ENCODE measurements at places on chromosomes 13 and 19.

GRCh38 chr13:46039411-46040182, 12.9 kb downstream of the ZC3H13 start:
- no peak for DNase-seq

DNA sequence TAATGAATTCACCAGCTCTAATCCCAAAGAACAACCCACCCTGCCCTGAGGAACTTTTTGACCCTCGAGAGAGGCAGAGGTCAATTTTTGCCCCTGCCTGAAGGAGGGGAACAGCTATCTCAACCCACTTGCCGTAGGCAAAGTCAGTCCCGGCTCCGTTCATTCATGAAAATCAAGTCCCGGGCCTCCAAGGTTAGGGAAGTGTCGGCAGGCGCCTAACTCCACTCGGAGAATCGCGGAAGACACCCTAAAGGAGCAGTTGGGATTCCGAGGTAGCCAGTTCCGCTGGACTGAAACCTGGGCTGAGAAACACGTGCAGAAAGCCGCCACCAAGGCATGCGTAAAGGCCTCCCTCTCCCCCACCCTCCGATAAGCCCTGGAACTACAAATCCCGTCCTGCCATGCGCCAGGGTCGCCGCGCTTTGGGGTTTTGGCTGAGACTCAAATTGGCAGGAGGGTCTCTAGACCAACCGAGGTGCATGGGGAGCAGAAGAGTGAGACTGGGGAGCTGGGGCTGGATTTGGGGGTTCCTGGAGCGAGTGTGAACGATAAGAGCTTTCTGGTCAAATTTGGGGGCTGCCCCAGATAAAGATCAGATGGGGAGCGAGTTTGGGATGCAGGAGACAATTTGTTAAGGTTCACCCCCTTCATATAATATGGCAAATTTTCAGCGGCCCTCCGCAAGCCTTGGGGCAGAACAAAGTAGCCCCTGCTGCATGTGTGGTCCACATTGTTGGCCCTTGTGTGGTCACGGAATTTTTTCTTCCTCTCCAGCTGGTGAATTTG, at the start of gene TNPO2:
TSS of gene TNPO2 (minus strand) at position 292 of the 786 bp plus-strand sequence. CDS start 2,955 bp downstream, outside the sequence.
- peak; percentile 93 for DNase-seq

GRCh38 chr13:42041684-42042035, 6.8 kb upstream of the DGKH start:
- DNase-seq: peak; percentile 66

DNA sequence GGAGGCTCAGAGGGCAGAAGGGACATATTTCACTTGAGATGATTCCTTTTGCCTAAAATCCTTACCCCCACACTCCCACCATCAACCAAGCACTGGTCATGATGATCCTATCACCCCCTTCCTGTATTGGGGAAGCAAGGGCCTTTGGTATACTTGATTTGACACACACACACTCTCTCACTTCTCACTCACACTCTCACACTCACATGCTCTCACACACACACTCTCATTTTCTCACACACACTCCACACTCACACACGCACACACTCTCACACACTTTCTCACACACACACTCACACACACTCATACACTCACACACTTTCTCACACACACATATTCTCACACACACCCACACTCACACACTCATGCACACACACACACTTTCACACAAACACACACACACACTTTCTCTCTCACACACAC, 8.6 kb downstream of the RGCC start:
- DNase-seq: no peak

GRCh38 chr19:46385636-46386035, 27.7 kb downstream of the CCDC8 start:
- no peak for DNase-seq

- no peak for DNase-seq
Measured at GRCh38 chr19:530134-531008, 1.2 kb upstream of the CDC34 start.

- DNase-seq: no peak
Measured at GRCh38 chr19:27851543-27852060, 1361.3 kb downstream of the UQCRFS1 start.

DNA sequence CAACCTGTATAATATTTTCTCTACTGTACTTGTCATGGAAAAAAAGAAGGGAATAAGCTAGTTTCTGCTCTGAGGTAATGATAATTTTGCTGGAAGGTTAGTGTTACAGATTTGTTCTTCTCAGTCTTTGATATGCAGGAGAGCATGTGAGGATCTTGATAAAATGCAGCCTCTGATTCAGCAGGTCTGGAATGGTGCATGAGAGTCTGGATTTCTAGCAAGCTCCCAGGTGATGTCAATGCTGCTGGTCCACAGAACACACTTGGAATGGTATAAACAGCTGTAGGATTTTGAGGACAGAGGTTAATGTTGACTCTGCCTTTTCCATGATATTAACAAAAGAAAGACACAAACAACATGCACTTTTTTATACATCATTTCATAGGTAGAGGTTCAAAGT, 173.6 kb downstream of the NDFIP2 start:
- DNase-seq: no peak

DNA sequence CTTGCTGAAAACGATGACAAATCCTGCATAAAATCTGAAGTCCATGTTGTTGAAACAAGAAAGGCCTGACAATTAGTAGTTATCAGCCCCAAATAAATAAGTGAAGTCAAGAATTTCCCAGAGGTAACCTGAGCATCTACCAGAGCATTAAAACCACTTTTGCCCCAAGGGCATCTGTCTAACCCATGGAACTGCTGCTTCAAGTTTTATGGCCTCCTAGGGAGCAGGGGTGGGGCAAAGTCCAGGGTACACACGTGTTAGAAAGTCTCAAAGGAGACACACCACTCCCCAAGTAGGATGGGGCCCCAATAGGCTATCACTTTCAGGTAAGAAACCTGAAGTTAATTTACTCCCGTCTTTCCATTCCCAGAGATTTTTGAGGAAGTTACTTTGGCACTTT, 81.1 kb downstream of the CACNA1A start:
- DNase-seq: no peak

- DNase-seq: no peak
Measured at GRCh38 chr13:46006688-46007452, 45.7 kb downstream of the ZC3H13 start.

- DNase-seq: no peak
Measured at GRCh38 chr13:100725472-100725871, 50.9 kb upstream of the TMTC4 start.

- DNase-seq: peak; percentile 92
Measured at GRCh38 chr19:10936661-10937084, 8.1 kb downstream of the TIMM29 start.

DNA sequence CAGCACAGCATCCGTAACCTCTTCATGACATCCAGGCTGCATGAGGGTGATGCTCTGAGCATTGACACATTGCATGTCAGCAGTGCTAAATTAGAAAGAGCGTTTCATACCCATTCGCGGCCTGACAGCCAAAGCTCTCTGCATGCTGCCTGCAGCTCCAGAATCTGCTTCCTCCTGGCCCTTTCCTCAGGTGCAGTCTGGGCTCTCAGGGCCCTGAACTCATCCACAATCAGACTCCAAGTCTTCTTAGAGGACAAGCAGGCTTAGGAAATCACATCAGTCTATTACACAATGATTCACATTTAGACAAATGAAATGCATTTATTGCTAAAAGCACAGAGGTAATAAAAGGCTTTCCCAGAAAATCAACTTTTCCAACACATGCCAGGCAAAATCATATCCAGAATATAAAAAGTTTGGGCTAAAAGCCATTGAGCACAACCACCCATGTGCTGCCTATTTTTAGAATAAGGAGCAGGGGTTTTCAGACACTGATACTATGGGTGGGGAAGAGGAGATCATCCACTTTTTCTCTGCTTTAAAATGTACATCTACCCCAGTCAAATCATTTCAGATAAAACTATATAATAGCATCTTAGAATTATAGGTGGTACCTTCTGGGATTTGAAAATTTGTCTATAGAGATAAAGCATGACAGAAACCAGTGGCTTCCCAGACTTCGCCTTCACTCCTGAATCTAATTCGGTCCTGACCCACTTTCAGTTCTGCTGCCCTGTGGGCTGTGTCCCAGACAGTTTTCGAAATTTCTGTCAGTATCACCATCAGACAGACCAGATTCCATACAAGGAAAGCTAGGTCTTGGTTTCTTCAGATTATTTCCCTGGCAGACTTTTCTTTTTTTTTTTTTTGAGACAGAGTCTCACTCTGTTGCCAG, 109.3 kb downstream of the COL4A2 start:
- DNase-seq: no peak

GRCh38 chr19:18919900-18920214, 342 bp downstream of the DDX49 start:
- no peak for DNase-seq

- DNase-seq: peak; percentile 92
Measured at GRCh38 chr19:14556662-14557188, 15.1 kb downstream of the NDUFB7 start.

DNA sequence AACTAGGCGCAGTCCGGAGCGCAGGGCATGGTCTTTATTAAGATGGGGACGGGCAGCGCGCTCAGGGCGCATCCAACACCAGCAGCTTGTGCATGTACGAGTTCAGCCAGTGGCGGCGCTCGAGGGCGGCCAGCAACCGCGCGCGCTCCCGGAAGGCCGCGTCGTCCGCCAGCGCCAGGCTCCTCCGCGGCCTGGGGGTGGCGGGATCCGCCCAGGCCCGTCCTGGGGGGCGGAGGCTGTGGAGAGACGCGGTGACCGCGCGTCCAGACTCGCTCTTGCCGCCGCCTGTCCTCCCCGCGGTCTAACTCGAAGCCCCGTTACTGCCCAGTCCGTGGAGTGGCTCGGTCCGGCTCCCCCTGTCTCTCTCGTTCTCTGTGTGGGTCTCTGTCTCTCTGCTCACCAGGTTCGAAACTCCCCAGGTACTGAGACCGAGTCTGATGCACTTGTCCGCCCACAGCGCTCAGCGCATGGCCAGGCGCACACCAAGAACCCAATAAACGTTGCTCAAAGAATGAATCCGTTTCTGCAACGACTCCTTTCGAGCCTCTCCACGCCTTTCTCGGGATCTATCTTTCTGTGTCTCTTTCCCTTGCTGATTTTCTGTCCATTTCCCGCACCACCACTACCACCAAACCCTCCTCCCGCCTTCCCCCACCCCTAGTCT, 702 bp downstream of the PTH2 start:
- peak; percentile 73 for DNase-seq

- DNase-seq: no peak
Measured at GRCh38 chr13:68998056-68998455, 1109.6 kb upstream of the ATXN8OS start.

DNA sequence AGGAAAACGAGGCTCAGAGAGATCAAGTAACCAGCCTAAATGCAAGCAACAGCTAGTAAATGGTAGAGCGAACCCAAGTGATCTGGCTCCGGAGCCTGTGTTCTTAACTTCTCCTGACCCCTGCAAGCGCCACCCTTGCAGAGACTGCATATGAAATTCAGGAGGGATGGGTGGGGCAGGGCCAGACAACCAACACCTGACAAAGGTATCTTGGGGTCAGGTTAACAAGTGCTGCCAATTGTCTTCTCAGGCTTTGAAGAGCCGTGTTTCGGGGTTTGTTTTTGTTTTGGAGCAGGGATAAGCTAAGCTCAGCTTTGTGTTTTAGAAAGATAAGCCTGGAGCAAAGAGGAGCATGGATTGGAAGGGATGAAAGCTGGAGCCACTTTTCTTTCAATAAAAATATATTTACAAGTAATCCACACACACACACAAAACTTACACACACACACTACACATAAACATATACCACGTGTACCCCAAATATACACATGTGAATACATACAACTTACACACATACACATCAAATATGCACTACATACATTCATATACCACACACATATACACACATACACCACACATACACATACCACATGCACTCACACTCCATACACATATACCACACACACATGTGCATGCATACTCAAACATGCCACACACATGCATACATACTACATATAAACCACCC, 722.0 kb downstream of the DIAPH3 start:
- no peak for DNase-seq

GRCh38 chr13:73069206-73069805, 10.5 kb downstream of the KLF5 start:
- DNase-seq: no peak

GRCh38 chr13:78759704-78760103, 100.7 kb upstream of the OBI1 start:
- peak; percentile 44 for DNase-seq

GRCh38 chr19:18589380-18590272, 1.0 kb downstream of the REX1BD start:
- peak; percentile 89 for DNase-seq

DNA sequence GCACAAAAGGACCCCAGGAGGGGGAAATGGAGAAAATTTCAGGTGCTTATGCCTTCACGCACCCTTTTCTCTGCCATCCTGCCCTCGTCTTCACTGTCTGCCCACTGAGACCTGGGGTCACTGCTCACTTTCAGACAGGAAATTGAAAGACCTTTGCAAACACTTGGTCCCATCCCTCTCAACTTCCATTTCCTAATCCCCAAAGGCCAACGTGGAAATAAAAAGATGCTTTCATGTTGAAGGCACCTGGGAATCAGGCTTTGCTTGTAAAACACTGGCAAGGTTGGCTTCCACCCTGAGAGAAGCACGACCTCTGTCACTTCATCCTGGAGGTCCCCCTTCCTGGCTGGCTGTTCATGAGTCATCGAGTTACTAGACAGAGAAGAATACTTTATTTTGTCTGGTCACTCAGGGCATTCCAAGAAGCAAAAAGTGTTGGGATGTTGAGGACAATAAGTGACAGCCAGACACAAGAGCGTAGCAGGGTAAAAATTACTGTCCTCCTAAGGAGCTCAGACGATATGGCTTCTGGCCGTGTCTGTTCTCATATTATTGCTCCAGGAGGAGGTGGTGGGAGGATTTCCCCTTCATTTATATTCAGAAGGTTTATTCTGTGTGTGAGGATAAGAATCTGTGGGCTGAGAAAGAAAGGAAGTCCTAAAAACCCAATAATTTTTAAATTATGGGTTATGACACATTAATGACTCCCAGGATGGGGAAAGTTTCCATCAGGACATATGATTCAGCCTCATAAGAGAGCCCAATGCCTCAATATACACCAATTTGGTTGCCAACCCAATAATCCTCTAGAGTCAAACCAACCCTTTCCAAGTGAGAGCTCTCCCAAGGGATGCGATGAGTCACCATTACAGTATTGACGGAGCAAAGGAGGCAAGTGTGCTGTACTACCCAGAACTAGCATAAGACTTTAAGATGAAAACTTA, 409.0 kb downstream of the COG6 start:
- peak; percentile 4 for DNase-seq

DNA sequence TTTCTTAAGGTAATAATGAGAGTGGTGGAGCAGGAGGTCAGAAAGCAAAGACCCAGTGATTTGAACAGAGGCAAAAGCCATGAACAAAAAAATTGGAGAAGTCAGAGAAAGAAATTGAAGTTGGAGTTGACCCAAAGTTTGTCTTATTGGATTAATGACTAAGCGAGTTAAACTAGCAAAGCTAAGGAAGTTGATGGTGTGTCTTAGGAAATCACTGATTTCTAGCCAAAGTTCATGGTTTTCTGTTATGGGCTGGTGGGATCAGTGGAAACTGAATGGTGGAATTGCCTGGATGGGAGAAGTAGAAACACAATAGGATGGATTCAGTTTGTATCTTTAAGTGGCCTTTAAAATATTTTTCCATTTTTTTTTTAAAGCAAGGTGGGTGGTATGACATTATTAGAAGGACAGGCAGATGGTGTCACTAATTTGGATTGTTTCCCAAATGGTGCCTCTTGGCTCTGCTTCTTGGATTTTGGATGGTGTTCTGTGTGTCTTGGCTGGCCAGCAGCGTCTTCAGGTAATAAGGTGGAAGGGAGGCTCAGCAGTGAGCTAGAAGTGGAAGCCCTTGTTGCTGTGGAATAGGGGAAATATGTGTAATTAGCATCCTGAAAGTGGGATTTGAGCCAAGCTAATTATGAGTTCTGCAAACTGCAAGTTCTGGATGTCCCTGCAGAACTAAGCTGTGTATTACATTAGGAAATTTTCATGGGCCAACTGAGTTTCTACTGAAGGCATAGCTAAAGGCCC, 302.9 kb downstream of the LMO7 start:
- DNase-seq: no peak

Data from hematopoietic multipotent progenitor cell treated with erythropoietin and hydrocortisone succinate and interleukin-3 and kit ligand, for 4 days (in vitro differentiated cells).